ENCODE measurements at places on chromosomes 3 and 15. TPM values are rescaled to one million over a fixed set of nuclear protein-coding genes. Genes with fewer than 3 reads are reported as not detected.

GRCh38 chr3:50246517-50246954 is 10.5 kb downstream of the GNAI2 start:
- H3K27me3 ChIP-seq, result no peaks in the 10 kb centered on the region
- peaks cover 42% of the 10 kb centered on the region for H3K4me1 ChIP-seq
- peak overlapping the region; percentile 57 for H3K27ac ChIP-seq
- peak; percentile 47 for DNase-seq

DNA sequence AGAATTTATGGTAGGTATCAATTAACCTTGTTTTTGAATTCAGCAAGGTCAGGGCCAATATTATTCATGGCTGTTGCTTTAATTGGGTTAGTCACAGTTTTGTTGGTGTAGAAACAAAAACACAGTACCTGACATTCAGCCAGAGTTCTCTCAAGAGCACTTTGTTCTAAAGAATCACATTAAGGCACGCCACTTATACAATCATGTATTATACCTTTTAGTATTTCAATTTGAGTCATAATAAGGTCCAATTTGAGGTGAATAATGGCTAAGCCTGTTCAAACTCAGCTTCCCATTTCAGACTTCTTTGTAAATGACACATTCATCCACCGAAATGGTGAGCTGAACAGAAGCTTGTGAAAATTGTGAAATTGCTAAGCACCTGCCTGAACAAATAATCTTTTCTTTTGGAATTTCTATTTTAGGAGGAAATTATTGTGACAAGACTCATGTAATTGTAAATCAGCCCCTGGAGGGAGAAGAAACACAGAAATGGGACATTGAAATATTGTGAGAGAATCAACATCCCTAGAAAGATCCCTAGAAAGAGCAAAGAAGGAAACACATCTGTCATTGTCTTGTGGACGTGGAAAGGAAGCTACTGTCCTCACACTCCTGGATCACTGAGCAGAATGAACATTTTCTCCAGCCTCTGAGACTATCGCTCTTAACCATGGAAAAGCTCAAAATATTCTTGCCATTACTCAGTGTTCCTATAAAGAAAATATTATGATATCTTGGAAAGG is 29.3 kb downstream of the RIOX2 start:
- H3K27ac ChIP-seq, result no peak overlapping the region
- no peak overlapping the region for H3K4me3 ChIP-seq
- H3K4me1 ChIP-seq, result peaks cover 9% of the 10 kb centered on the region

GRCh38 chr15:40506964-40507571 is 36.3 kb downstream of the CHST14 start:
- peak overlapping the region; percentile 41 for H3K4me3 ChIP-seq
- H3K4me1 ChIP-seq, result peaks cover 3% of the 10 kb centered on the region

- no peak for DNase-seq
- H3K27me3 ChIP-seq, result no peaks in the 10 kb centered on the region
- H3K27ac ChIP-seq, result no peak overlapping the region
Measured at GRCh38 chr3:106328224-106328623, 459.4 kb upstream of the CBLB start.

DNA sequence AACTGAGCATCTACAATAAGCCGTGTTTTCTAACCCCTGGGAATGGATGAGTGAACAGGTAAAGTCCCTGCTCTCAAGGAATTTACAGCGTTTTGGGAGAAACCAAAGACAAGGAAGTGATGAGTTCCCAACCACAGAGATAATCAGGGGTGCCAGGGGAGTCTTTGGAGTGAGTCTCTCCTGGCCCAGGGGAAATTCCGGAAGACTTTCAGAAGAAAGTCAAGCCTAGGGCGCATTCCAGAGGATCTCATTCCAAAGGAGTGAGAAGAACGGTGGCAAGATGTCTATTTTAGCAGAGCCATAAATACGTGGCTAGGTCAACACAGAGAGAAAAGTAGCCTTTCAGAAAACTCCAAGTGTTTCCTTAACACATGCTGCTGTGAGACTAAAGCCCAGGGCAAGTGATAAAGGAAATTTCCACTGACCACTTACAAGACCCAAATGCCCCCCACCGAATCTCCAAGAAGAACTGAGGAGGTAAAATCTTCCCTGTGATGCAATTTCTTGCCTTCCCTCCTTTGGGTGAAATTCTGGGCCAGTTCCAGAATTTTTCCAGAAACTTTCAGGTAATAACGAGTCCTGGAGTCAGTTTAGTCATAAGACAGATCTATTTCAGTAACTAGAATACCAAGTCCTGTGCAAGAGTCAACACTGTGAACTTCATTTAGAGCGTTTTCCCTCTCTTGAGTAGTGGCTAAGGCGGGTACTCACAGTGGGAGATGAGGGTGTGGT is 437.4 kb downstream of the NR2F2 start:
- no peaks in the 10 kb centered on the region for H3K36me3 ChIP-seq
- H3K27me3 ChIP-seq, result no peaks in the 10 kb centered on the region
- H3K4me1 ChIP-seq, result peaks cover 34% of the 10 kb centered on the region
- H3K27ac ChIP-seq, result no peak overlapping the region

- DNase-seq, result peak; percentile 75
- H3K27ac ChIP-seq, result no peak overlapping the region
- no peak overlapping the region for H3K4me3 ChIP-seq
- no peaks in the 10 kb centered on the region for H3K27me3 ChIP-seq
- peaks cover 22% of the 10 kb centered on the region for H3K4me1 ChIP-seq
- H3K36me3 ChIP-seq, result no peaks in the 10 kb centered on the region
Measured at GRCh38 chr15:68372291-68372811, 59.6 kb downstream of the ITGA11 start.

DNA sequence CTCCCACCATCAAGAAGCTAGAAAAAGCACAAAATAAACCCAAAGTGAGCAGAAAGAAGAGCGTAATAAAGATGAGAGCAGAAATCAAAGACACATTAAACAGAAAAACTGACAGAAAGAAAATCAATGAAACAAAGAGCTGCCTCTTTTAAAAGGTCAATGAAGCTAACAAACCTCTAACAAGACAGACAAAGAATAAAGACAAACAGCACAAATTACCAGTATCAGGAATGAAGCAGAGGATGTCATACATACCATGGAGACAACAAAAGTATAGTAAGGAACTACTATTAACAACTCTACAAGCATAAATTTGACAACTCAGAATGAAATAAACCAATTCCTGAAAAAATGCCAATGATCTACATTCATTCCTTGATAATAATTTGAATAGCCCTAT is 15.0 kb downstream of the C3orf70 start:
- no peak for DNase-seq
- H3K36me3 ChIP-seq, result no peaks in the 10 kb centered on the region

GRCh38 chr15:42090370-42090769 is 4.0 kb downstream of the PLA2G4D start:
- no peak overlapping the region for H3K27ac ChIP-seq
- H3K4me3 ChIP-seq, result no peak overlapping the region
- DNase-seq, result no peak
- peaks cover 8% of the 10 kb centered on the region for H3K4me1 ChIP-seq
- no peaks in the 10 kb centered on the region for H3K27me3 ChIP-seq

- H3K36me3 ChIP-seq, result peaks cover 3% of the 10 kb centered on the region
- H3K4me1 ChIP-seq, result no peaks in the 10 kb centered on the region
- H3K27me3 ChIP-seq, result no peaks in the 10 kb centered on the region
- no peak for DNase-seq
- no peak overlapping the region for H3K4me3 ChIP-seq
Measured at GRCh38 chr3:183710231-183710630, 12.6 kb downstream of the YEATS2 start.

- H3K27ac ChIP-seq, result no peak overlapping the region
- no peaks in the 10 kb centered on the region for H3K36me3 ChIP-seq
- peak overlapping the region; percentile 25 for H3K4me3 ChIP-seq
- peaks cover 9% of the 10 kb centered on the region for H3K4me1 ChIP-seq
- peak; percentile 92 for DNase-seq
Measured at GRCh38 chr15:31396881-31397560, 70.4 kb downstream of the KLF13 start.

- peaks cover 18% of the 10 kb centered on the region for H3K4me1 ChIP-seq
- peak; percentile 96 for DNase-seq
- H3K27ac ChIP-seq, result peak overlapping the region; percentile 96
- no peaks in the 10 kb centered on the region for H3K36me3 ChIP-seq
Measured at GRCh38 chr15:24856397-24857390, 98.1 kb upstream of the SNRPN start.

DNA sequence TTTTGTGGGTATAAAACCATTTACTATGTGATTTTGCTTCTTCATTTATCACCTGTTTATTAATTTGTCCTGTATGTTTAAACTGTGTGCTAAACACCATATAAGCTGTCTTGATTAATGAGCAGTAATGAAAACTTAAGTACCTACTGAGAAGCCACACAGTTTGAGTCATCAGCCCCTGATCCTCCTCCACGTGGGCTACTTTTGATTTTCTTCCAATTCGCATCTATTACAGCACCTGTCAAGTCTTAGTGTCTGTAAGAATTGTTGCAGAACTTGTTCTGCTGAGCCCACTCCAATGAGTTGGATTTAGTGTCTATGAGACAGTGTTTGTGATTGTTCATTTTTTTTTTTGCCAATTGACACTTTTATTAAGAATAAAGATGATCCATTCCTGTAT is 16.8 kb downstream of the EPHA6 start:
- no peaks in the 10 kb centered on the region for H3K27me3 ChIP-seq
- no peak for DNase-seq
- no peak overlapping the region for H3K4me3 ChIP-seq
- no peaks in the 10 kb centered on the region for H3K4me1 ChIP-seq

GRCh38 chr3:124168271-124168670 is 176.3 kb upstream of the ROPN1 start:
- H3K27me3 ChIP-seq, result no peaks in the 10 kb centered on the region
- H3K4me3 ChIP-seq, result no peak overlapping the region
- no peaks in the 10 kb centered on the region for H3K4me1 ChIP-seq
- no peak overlapping the region for H3K27ac ChIP-seq

- no peaks in the 10 kb centered on the region for H3K36me3 ChIP-seq
- H3K4me3 ChIP-seq, result peak within 1 kb of the TSS; percentile 91
- H3K27me3 ChIP-seq, result no peaks in the 10 kb centered on the region
- DNase-seq, result peak; percentile 97
- H3K27ac ChIP-seq, result peak within 1 kb of the TSS; percentile 80
Measured at GRCh38 chr3:47475570-47476329, at the start of gene SCAP. TSS of gene SCAP (minus strand) at chr3:47475941. CDS start at chr3:47442993, 32,948 bp downstream.

GRCh38 chr15:89486726-89487050 is 9.7 kb downstream of the RHCG start:
- no peak overlapping the region for H3K27ac ChIP-seq
- DNase-seq, result peak; percentile 13

GRCh38 chr3:195834675-195835583 is 23.2 kb upstream of the MUC4 start:
- H3K4me1 ChIP-seq, result peaks cover 24% of the 10 kb centered on the region
- peak; percentile 1 for DNase-seq
- no peak overlapping the region for H3K27ac ChIP-seq
- no peaks in the 10 kb centered on the region for H3K36me3 ChIP-seq

GRCh38 chr3:184609476-184610244 is 48.1 kb downstream of the EPHB3 start:
- H3K36me3 ChIP-seq, result no peaks in the 10 kb centered on the region
- H3K27ac ChIP-seq, result no peak overlapping the region
- peaks cover 50% of the 10 kb centered on the region for H3K27me3 ChIP-seq
- H3K4me3 ChIP-seq, result no peak overlapping the region

DNA sequence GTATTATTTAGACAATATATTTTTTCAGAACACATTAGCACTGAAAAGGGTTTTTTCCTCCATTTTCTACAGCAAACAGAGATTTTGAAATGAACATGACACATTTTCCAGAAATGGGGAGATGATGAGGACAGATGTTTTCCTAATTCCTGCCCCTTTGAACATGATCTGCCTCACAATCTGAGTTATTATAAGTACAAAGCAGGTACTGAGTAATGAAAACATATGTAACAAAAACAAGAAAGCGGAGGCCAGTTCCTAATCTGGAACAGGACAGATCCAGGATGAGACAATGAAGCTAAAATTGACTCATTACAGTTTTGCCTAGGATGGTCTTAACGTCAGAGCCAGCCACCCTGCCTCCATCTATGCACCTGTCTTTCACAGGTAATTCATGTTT is 642.8 kb upstream of the NR2F2 start:
- H3K4me1 ChIP-seq, result no peaks in the 10 kb centered on the region
- H3K4me3 ChIP-seq, result no peak overlapping the region
- no peak for DNase-seq
- no peak overlapping the region for H3K27ac ChIP-seq

The CCDC39 gene
- total RNA-seq, result 3.3 TPM

The B3GALNT1 gene
- 13.8 TPM for total RNA-seq

The SEC61A1 gene
- 79.1 TPM for total RNA-seq

The USP13 gene
- 17.7 TPM for total RNA-seq

The GOLGA8M gene
- total RNA-seq, result not detected

The MUC13 gene
- total RNA-seq, result not detected

The ZPLD1 gene
- total RNA-seq, result 0.31 TPM

The RPP25 gene
- total RNA-seq, result 7.2 TPM

The SLC27A2 gene
- total RNA-seq, result 2.1 TPM

The CAMP gene
- not detected for total RNA-seq

Data from neural progenitor cell (in vitro differentiated cells).